ENCODE measurements at places on chromosomes 7 and 10.

- DNase-seq, result no peak
Measured at GRCh38 chr7:89773611-89774010, 380.7 kb upstream of the STEAP1 start.

DNA sequence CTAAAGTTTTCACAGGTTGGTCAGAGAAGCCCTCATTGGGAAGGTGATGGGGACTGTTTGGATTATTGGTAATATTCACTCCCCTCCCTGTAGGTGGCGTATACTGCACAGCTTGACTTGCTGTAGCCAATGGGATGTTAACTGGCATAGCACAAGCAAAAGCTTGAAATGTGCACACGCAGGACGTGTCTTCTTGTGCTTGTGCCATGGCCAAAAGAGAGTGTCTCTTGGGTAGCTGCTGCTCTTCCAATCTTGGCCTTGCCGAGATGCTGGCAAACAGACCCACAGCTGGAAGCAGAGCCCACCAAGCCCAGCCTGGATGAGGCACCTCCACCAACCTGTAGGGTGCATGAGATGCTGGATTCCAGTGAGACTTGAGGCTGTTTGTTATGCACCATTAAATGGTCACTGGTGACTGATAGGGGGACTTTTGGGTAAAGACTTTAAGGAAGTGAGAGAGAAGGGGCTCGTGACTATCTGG, 266.0 kb downstream of the GRID1 start:
- no peak for DNase-seq

DNA sequence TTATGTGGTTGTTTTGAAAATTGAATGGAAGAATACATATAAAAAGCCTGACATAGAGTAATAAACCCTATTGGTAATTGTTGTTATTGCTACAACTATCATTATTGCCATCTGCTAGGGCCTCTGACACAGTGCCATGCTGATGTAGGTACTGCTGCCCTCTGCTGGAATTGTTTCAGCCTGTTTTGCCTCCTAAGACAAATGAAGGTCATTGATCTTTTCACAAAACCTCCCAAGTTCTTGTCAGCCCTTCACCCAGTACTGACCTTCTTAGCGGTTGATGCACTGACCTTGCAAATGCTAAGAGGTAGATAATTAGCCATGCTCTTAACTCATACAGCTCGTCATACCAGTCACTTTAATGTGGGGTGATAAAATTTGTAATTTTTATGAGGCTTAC, 975.2 kb downstream of the SORCS1 start:
- no peak for DNase-seq

GRCh38 chr10:69766161-69766910, 35.4 kb upstream of the COL13A1 start:
- no peak for DNase-seq

DNA sequence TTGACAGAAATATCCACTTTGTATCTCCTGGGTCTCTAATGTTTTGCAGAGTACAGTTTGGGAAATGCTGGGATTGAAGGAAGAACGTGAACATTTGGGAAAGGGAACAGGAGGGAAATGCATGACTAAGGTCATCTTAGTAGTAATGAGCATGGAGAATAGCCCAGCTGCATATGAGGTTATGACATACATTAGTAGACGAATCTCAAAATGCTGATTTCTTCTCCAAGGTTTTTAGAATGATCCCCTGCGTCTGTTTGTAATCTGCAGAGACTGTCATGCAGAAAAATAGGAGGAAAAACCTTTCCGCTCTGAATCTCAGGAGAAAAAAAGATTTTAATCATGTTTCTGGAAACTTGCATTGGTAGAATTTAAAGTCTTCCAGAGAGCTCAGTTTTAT, 133.6 kb downstream of the PPP1R9A start:
- no peak for DNase-seq

DNA sequence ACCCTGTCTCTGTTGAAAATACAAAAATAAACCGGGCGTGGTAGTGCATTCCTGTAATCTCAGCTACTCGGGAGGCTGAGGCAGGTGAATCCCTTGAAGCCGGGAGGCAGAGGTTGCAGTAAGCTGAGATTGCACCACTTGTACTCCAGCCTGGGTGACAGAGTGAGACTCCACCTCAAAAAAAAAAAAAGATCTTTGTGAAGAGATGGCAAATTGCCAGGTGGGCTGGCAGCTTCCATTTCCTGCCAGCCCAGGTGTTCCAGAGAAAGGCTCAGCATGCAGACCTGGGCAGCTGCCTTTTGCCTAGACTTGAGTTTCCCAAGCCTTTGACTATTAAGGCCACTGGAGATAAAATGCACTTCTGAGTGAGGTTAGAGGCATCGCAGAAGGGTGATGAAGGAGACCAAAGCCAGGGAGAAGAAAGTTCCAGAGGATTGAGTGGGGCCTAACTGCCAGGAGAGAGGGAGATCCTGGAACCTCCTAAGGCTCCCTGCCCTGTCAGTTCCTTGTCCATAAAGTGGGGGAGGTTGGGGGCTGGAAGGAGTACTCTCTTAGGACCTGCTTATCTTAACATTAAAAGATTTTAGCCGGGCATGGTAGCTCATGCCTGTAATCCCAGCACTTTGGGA, 10.0 kb upstream of the DDIT4 start:
- no peak for DNase-seq

- DNase-seq, result no peak
Measured at GRCh38 chr10:108421266-108421665, 1256.8 kb upstream of the SORCS1 start.

DNA sequence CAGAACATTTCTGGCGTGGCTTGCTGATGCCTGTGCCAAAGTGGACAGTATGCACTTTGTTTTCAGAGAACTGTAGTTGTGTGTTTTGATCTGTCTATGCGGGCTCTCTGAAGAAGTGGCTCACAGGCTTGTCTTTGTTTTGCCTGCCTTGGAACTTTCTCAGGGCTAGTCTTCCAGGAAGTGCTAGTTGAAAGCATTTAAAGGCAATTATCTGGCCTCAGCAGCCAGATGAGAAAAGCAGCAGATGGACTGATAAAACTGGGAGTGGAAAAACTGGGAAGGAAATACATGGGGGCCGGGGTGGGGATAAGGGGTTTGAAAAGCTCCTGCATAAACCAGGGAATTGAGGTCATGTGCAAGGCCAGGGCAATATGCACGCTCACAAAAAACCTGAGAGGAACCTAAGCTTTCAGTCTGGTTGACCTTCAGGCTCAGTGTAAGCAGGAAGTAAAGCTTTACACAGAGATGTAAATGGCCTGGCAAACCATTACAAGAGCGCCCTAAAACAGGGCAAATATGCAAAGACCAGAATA, 94.5 kb downstream of the ZNF33B start:
- no peak for DNase-seq

DNA sequence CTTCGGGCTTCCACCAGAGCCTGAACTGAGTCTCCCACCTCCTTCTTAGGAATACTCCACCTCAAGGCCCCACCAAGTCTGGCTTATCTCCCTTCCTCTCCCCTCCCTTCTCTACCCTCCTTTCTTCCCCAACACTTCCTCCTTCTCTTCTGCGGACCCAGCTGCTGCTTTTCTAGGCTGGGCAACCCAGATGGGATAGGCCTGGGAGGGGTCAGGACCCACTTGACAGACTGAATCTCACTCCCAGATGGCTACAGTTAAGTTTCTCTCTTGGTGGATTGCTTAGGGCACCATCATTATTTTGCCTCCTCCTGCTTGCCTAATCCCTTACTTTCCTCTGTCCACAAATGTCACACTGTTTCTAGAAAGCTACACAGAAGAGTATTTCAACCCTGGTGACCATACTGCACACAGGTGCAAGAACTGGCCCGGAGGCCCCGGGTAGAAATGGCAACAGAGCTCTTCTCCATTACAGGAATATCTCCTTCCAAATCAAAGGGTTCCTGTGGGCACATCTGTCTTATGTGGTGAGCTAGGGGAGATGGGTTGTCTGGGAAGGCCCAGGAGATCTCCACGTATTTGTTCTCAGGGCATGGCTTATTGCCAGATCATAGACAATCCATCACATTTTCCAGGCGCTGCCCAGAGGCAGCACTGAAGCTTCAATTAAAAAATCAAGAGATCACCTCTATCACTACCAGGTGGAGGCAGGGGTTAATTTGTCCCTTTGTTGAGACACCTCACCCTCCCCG, 5.1 kb upstream of the HOXA11 start:
- DNase-seq, result no peak

- no peak for DNase-seq
Measured at GRCh38 chr10:62946278-62946677, 130.1 kb upstream of the EGR2 start.

DNA sequence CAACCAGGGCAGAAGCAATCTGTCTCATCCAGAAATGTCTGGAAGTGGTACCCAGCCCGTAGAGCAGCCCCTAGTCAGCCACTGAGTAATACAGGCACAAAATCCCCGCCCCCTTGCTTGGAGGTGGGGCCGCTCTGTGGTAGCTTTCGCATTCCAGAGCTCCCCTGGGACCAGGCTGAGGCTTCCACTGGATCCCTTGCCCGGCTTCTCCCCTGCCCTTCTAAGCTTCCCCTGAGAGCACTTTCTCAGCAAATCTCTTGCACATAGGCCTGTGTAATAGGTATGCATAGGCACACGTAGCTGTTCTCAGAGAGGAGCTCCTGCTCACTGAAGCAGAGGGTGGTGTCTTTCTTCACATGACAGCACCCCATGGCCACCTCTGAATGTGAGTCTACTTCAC, 144.2 kb downstream of the BMS1 start:
- no peak for DNase-seq
